HCT116 (cell line): ENCODE measurements at places on chromosomes 11 and 22.

GRCh38 chr11:3340025-3340424 lies 38.9 kb downstream of the ZNF195 start:
- DNase-seq: peak; percentile 10

GRCh38 chr11:48005831-48006270 lies 25.5 kb downstream of the PTPRJ start:
- DNase-seq: no peak

DNA sequence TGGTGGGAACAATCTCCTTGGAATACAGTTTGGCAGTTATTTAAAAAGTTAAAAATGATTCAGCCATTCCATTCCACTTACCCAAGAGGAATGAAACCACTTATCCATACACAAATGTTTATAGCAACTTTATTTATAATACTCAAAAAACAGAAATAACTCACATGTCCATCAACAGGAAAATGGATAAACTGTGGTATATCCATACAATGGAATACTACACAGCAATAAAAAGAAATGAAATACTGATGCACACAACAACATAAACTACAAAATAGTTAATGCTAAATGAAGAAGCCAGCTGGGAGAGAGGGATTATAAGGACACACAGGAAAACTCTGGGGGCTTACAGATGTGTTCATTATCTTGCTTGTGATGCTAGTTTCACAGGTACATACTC lies 64.7 kb downstream of the FCHSD2 start:
- DNase-seq: no peak

- no peak for DNase-seq
Observed at GRCh38 chr22:24025475-24025874, 14.4 kb downstream of the CABIN1 start.

DNA sequence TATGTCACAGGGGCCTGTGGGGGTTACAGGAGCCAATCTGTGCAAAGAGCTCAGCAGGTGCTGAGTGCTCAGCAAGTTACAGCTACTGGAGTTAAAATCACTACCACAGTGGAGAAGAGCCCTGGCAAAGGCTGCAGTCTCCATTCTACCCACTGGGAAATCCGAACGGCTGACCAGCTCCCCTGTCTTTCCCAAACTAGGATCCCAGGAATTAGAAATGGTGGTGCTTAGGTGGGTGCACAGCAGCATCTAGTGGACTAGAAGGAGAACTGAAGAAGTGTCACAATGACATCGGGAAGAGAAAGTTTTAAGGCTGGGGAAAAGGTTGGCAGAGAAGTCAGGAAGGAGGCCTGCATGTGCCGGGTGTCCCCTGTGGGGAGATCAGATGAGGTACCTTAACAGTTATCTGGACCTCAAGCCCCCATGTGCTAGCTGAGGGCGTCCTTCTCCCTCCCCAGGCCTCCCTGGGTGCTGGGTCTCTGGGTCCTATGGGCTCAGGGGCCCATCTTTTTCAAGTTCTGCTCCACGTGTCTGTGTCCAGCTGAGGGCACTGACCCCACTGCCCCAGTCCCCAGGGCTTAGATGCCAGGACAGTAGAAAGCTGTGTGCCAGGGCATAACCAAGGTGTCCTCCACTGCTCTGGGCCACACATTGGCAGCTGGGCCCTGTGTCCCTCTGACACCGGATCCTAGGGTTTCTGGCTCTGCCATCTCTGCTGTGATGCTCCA lies 1.9 kb downstream of the PIWIL3 start:
- DNase-seq: peak; percentile 61
